ENCODE measurements at places on chromosomes 16 and 17.

GRCh38 chr17:41697122-41697962 lies 8.7 kb downstream of the EIF1 start:
- DNase-seq: no peak

- DNase-seq: no peak
Measured at GRCh38 chr16:17499223-17499902, 28.6 kb upstream of the XYLT1 start.

GRCh38 chr17:45103269-45103795 lies 29.0 kb downstream of the PLCD3 start:
- no peak for DNase-seq

DNA sequence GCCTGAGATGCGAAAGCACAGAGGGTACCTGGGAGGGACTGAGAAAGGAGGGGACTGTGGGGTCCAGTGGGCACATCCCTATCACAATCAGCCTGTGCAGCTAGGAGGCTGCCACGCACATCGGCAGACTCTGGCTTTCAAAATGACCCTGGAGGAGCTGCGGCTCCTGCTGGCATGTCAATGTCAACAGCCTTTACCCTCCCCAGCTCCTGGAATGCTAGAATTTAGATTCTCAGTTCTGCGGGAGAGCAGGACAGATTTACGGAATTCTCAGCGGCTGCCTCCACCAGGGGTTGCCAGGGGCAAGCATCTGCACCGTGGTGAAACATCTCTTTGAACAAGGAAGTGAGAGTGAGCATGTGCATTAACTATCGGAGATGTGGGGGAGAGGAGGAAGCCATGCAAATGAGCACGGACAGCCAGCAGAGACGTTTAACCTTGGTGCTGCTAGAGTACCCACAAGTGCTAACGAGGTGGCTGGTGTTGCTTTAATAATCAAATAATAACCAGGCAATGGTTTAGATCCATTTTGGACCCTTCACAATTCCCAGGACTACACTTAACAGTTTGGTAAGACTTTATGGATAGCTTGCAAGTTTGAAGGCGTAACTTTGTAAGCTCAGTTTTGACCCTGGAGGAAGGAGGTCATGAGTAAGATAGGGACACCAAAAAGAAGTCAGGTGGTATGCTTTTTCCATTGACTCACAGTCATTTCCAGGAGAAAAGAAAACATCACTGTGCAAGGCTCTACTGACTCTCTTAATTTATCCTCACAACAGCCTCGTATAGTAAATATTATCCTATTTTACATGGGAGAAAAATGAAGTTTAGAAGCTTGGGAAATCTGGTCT lies 54.1 kb downstream of the XYLT1 start:
- peak; percentile 6 for DNase-seq

- no peak for DNase-seq
Measured at GRCh38 chr17:78075545-78075944, 53.0 kb downstream of the TMC6 start.

GRCh38 chr16:84540194-84540593 lies 35.7 kb upstream of the MEAK7 start:
- no peak for DNase-seq

DNA sequence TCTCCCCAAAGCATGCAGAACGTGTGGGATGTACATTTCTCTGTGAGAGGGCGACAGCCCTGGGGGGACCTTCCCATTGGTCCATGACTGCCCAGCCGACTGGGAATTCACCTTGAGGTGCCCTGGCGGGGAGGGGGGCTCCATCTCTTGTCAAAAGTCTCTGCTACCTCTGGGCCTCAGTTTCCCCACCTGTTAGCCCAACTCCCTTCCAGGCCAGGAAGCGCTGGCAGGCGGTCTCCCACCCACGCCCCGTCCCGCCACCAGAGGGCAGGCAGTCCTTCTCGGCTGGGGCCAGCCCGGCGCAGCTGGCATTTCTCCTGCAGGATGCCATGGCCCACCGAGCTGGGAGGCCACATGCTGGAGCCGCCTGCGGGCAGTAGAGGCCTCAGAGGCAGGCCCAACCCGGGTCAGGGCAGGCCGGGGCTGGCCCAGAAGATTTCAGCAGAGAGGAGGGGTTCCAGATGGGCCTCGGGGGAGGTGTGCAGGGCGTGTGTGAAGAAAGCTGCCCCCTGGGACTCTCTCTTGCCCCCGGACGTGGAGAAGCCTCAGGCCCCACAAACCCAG lies 16.6 kb downstream of the CD7 start:
- no peak for DNase-seq

Measured in stimulated activated CD8-positive, alpha-beta memory T cell treated with anti-CD3 and anti-CD28 coated beads, Interleukin-7, amount 100 ng/mL, for 1 hour (primary cell).